NCI-H1436 (cell line): ENCODE measurements at places on chromosomes 4 and X.

GRCh38 chrX:105307762-105308161, 87.3 kb upstream of the TEX13A start:
- DNase-seq, result no peak

DNA sequence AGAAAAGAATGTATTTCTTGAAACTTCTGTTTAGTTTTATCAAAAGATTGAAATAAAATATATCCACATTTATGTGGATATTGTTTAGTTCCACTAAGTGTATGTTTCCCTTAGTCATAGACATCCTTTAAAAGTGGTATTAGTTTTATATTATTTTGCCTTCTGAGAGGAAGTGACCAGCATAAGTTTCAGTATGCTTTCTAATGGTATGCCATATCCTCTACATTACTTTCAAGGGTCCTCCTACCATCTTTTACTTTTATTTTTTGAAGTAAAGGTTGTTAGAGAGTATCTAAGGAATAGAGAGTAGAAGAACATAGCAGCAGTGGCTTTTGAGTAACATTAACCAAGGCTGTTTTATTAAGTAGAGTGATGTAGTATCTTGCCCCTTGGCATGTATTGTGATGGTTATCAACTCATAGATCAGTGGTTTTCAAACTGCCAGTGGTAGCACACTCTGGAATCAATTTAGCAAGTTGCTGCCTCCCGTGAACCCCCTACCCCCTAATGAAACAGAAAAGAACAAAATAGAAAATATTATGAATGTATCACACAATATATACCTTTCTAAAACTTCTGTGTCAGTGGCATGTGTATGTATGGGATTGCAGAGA, 44.8 kb downstream of the RBPJ start:
- DNase-seq, result no peak

- no peak for DNase-seq
Observed at GRCh38 chr4:28686618-28687017, 1826.0 kb downstream of the STIM2 start.

- peak; percentile 74 for DNase-seq
Observed at GRCh38 chrX:132489578-132490419, 961 bp upstream of the MBNL3 start.

DNA sequence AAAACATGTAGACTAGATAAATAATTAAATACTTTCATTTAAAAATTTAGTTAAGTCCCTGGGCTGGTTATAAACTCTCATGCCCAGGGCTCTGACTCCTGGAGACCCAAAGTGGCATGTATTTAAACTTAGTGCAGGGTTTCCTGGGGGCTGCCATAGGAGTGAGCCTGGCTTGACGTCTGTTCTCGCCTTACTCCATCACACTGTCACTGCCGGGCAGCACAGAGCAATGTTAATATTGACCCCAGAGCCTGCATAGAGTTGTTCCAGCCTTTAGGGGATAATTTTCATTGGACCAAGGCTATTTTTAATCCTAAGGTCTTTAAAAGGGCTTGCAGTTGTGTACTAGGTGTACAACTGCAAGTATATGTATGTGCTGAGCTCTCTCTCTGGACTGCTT, 31.2 kb downstream of the KIAA0232 start:
- no peak for DNase-seq

DNA sequence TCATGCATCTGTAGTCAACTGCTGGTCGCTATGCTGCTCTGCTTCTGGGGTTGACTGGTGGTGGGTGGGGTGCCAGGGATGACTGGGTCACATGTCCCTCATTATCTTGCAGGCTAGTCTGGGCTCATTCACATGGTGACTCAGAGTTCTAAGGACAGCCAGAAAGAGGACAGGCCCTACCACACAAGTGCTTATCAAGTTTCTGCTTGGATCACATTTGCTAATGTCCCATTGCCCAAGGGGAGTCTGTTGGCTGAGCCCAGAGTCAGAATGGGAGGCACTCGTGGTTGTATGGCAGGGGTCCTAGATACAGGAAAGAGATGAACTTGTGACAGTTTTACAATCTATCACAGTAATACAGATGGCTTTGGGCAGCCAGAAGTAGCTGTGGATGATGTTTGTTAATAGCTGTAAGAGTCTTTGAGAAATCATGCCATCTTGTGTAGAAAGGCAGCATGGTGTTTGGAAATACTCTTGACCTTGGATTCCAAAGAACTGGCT, 221.3 kb downstream of the GPAT3 start:
- no peak for DNase-seq

DNA sequence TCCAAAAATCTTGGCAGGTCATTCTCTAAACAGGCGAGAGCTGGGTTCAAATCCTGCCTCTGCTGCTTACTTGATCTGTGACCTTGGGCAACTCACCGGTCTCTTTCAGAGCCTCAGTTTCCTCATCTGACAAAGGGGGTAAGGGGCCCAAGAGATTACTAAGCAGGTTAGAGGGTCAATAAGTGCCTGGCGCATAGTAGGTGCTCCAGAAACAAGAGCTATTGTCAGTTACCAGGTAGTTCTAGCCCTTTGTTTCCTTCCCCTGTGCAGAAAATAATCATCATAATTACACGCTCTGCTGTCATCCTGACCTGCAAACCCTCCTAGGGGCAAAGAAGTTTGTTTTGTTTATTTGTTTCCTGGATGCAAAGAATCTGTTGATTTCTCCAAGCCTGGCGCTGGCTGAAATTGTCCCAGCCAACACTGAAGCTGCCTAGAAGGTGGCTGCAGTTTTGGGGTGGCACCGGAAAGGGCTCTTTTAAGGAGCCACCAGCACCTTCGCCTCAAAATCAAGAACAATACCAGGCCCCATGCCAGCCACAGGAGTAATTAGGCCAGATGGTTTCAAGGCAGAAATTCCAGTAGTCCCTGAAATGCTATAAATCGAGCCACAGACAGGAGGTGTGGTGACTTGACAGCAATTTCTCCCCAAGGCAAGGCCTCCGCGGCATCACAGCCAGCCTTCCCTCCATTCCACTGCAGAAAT, 10.2 kb upstream of the KIAA0232 start:
- DNase-seq, result no peak

DNA sequence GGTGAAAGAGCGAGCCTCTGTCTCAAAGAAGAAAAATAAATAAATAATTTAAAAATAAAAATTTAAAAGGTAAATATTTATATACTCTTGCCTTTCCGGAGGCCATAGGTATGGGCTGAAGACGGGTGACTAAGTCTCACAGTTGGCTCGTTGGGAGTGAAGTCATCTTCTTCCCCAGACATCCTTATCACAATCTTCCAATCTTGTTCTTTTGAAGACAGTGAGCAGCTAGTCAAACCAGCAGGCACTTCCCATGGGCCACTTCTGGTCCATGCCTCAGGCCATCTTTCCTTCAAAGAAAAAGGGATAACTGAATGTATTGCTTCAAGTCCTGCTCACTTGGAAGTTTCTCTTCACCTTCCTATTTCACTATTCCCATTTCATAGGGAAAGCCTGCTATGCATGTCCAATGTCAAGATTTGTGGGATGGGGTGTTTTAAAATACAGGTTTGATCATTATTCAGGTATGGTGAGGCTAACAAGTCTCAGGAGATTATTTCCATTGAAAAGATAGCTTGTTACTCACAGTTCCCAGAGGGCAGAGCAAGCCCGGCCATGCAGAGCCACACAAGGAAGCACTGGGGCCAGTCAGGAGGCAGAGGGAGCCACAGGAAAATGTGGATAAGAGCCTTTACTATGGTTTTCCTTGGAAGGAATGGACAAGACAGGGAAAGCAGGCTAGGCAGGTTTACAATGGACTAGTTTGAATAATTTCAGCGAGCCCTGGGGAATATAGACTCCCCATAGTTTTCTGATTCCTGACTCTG, 33.3 kb upstream of the VCX2 start:
- no peak for DNase-seq

DNA sequence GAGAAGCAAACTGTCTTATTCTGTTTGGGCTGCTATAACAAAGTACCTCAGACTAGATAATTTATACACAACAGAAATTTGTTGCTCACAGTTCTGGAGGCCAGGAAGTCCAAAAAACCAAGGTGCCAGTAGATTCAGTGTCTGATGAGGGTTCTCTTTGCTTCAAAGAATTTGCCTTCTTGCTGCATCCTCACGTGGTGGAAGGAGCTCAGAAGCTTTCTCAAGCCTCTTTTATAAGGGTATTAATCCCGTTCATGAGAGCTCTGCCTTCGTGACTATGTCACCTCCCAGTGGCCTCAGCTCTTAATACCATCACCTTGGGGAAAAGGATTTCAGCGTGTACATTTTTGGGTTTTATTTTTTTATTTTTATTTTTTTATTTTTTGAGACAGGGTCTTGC, 20.1 kb downstream of the CA5B start:
- no peak for DNase-seq

DNA sequence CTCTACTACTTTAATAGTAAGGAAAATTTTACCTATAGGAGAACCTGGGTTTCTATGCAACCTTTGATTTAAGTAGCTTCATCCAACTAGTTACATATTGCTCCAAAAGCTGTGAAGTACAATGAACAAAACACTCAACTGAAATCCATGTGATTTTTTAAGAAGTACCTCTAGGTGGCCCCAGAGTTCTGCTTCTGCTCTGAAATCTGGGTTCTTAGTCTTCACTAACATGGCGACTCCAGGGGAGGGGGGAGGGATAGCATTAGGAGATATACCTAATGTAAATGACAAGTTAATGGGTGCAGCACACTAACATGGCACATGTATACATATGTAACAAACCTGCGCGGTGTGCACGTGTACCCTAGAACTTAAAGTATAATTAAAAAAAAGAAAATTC, 73.4 kb upstream of the MAGEB2 start:
- no peak for DNase-seq

- DNase-seq, result no peak
Observed at GRCh38 chrX:43175434-43175833, 397.5 kb upstream of the PPP1R2C start.

DNA sequence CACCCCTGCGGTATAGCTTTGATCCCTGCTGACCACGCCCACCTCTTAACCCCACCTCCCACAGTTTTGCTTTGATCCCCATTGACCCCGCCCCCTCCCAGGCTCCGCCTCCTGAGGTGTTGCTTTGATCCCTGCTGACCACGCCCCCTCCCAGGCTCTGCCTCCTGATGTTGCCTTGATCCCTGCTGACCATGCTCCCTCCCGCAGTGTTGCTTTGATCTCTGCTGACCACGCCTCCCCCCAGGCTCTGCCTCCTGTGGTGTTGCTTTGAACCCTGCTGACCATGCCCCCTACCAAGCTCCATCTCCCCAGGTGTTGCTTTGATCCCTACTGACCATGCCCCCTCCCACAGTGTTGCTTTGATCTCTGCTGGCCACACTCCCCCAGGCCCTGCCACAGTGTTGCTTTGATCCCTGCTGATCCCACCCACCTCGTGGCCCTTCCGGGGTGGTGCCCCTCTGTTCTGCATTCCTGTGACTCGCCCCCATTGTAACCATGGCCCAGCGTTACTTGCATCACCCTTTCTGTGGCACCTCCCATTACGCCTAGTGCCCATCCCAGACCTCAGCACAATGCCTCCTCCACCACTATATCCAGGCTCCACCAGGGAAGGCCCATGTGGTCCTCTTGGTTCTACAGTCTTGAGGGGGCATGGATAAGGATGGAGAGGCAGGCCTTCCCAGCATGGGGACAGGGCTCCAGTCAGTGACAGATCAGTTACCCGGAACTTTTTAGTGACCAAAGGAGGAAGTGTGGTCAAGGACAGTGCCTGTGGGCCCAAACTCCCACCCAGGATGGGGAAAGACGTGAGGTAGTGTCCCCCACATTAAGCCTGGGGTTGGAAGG, 70.8 kb downstream of the ADRA2C start:
- no peak for DNase-seq

DNA sequence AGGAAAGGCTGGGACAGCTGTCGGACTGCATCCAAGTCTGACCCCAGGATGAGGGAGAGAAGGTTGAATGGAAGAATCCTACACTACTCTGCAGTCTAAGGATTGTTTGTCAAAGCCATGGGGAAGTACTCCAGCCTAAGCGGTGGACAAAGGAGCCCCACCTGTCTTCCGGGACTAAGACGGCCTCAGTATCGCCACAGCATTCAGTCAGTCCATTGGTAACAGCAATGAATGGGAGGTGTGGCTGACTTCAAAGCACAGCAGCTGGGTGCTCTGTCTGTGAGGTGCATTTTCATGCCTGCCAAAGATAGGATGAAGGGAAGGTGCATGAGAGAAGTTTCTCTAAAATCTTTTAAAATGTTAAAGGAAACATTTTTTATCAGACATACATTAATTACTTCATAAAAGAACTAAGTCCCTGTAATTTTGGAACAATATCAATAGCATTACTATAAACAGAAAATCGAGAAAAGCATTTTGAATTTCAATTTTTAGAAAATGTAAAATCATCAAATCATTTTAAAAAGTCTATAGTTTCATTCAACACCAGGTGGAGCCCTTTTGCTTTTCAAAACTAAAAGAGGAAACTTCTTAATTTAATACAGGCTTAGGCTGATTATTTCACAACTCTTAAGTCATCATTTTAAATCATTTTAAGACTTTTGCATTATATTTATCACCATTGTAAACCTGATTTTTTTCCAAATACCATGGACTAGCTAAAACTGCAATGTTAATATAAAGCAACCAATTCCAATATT, 27.6 kb upstream of the INTU start:
- peak; percentile 9 for DNase-seq

DNA sequence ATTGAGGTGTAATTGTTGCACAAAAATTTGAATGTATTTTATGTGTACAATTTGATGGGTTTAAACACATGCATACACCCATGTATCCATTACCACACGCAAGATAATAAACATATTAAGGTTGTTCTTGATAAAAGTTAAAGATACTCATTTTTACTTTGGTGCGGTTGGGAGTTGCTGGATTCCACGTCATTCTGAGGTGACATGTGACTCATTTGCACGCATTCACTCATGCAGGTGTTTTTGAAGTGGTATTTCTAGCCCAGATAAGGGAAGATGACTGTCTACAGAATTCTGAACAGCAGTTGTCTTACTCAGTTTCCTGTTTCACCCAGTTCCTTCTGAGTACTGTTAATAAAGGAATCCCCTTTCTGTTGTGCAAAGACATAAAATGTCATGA, 142.0 kb downstream of the RTL3 start:
- no peak for DNase-seq

GRCh38 chrX:154368630-154369448, 5.6 kb downstream of the FLNA start:
- DNase-seq, result no peak

DNA sequence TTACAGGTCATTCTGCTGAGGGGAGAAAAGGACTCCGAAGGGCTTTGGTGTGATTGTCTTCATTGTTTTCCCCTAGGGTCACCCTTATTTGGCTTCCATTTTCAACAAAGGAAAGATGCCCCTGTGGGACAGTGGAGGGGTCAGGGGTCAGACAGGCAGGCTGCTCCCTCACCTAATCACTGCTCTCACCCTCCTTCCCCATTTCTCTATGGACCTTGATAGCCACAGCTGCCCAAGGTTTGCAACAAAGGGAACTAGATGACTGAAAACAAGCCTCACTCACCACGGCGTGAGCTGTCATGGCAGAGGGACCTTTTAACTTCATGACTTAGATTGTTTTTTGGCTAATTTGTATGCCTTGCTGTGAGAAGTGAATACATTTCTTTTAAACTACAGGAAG, 40.7 kb downstream of the C4orf51 start:
- no peak for DNase-seq
